Stimulated activated CD8-positive, alpha-beta memory T cell treated with anti-CD3 and anti-CD28 coated beads, Interleukin-7, amount 100 ng/mL, for 1 hour (primary cell): ENCODE measurements at places on chromosomes 5 and 9.

GRCh38 chr5:158819095-158819494 lies 280.6 kb downstream of the EBF1 start:
- no peak for DNase-seq

DNA sequence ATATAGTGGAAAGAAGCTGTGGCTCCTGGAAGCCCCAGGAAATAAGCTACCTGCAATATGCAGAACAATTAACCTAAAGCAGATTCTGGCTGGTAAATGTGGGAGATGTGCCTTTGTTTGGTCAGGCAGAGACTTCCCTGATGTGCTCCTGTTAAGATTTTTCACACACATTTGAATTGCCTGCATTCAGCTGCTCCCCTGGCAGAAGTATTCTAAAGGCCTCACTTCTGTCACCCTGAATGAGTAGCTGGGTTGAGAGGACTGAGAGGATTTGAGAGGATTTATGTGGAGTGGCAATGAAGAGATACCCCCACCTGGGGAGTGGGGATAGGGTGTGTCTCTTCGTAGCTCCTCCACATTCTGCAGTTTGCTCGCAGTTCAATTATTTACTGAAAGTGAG lies 130.5 kb downstream of the ST8SIA4 start:
- no peak for DNase-seq

DNA sequence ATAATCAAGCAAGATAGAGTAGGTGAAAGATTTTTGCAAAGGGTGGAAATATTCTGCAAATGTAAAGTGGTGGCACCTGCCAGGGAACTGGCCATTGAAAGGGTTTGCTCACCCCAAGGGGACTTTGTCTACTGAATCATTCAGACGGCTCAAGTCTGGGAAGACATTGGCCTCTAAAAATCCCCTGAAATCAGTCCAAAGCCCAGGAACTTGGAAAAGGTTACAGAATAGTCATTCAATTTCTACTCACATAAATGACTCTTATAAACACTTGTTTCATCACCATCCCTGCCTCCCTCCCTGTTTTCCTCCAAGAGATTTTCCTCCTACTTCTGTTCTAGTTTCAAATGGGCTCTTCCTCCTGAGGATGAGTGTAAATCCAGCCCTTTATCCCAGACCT lies 28.5 kb downstream of the ZNF366 start:
- no peak for DNase-seq

DNA sequence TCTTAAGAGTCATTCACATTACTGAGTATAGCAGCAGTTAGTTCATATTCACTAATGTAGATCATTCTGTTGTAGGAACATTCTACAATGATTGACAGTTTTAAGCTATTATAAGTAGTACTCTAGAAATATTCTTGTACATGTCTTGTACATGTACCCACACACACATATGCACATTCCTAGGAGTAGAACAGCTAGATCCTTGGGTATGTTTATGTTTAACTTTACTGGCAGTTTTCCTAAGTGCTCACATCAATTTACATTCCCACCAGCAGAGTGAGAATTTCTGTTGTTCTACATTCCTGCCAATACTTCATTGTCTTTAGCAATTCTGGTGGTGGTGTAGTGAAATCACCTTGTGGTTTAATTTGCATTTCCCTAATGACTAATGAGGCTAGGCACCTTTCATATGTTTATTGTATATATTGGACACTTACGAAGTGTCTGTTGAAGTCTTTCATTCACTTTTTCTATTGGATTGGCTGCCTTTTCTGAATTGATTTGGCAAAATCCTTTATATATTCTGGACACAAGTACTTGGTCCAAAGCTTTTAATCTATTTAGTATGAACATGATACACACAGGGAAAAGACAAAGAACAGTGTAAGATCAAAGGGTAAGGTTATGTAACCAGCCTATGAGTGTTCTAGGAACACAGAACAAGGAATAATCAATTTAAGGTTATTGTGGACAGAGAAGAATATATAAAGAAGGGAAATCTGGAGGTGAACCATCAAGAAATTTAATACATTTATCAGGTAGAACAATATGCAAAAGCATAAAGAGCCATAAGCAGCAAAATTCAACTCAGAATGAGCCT lies 95.6 kb downstream of the MLLT3 start:
- DNase-seq: no peak

GRCh38 chr9:138020795-138021182 lies 143.2 kb downstream of the CACNA1B start:
- no peak for DNase-seq

GRCh38 chr9:102225841-102226441 lies 487.5 kb upstream of the GRIN3A start:
- no peak for DNase-seq

- DNase-seq: no peak
Observed at GRCh38 chr5:141848744-141849414, 29.3 kb downstream of the PCDH1 start.

DNA sequence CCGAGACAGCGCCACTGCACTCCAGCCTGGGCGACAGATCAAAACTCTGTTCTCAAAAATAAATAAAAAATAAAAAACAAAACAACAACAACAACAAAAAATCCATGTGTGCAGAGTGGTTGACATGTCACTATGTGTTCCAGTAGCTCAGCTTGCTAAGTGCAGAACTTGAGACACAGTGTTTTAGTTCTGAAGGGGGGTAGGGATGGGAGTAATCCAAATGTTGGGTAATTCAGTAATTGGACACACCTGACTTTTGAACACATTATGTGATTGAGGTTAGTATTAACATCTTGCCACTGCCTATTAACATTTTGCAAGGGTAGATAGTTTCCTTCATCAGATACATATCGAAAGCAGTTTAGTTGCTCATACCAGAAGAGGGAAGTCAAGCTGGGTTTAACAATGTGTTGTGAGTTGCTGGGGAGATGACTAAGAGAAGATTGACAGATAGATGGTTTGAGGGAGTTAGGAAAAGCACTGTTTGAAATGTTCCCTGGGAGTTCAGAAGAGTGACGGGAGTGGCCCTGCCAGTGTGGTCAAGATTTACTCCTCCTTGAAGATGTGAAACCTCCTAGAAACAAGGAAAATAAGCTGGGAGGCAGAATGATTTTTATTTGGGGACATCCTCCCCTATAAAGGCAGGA lies 928 bp downstream of the HACD4 start:
- DNase-seq: no peak

DNA sequence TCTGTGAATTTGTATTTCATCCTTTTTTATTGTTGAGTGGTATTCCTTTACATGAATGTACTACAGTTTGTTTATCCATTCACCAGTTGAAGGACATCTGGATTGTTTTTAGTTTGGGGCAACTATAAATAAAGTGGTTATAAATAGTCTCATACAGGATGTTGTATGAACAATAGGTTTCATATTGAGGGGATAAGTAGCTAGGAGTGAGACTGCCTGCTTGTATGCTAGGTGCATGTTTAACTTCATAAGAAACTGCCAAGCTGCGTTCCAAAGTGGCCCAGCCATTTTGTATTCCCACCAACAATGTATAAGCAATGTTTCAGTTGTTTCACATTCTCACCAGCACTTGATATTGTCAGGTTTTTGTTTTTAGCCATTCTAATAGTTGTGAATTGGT lies 21.5 kb downstream of the OTULINL start:
- DNase-seq: no peak

GRCh38 chr9:77848897-77849296 lies 182.7 kb downstream of the GNAQ start:
- DNase-seq: no peak

GRCh38 chr9:32882705-32883104 lies 99.4 kb downstream of the TMEM215 start:
- DNase-seq: no peak

- no peak for DNase-seq
Observed at GRCh38 chr5:2921651-2922050, 170.2 kb upstream of the IRX2 start.

GRCh38 chr5:93810780-93811179 lies 69.4 kb upstream of the POU5F2 start:
- no peak for DNase-seq

DNA sequence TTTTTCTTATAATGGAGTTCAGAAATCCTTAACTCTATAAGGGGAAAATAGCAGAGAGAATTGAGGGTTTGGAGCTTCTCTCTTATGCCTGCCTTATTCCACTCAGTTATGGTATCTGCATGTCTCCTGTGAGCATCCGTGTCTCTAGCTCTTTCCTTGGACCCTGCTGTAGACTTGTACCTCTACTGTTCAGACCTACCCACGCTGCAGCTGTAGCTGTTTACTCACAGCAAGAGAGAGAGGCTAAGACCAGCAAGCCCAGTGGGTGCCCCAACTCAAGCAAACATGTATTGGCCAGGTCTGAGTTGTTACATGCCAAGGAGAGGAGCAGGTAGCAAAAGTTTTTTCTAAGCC lies 7.1 kb upstream of the PCSK1 start:
- no peak for DNase-seq

GRCh38 chr5:95669985-95670384 lies 12.8 kb downstream of the SPATA9 start:
- no peak for DNase-seq

DNA sequence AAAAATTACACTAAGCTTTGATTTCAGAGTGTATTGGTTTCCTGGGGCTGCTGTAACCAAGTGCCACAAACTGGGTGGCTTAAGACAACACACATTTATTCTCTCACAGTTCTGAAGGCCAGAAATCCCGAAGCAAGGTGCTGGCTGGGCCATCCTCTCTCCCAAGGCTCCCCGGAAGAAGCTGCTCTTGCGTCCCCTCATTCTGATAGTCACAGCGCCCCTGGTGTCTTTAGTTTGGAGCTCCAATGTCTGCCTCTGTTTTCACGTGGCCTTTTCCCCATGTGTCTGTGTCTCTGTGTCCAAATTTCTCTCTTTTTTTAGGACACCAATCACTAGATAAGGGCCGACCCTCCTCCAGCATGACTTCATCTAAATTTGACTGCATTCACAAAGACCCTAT lies 56.7 kb downstream of the ROPN1L start:
- no peak for DNase-seq

DNA sequence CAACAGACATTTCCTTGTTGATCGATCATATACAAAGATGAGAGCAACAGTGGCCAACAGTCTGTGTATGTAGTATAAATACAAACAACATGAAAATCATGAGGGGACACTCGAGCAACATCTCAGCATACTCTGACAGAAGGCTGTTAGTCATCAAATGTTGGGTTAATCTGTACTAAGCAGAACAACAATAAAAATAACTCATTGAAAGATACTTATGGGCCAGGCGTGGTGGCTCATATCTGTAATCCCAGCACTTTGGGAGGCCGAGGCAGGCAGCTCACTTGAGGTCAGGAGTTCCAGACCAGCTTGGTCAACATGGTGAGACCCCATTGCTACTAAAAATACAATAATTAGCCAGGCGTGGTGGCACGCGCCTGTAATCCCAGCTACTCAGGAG lies 67.3 kb downstream of the SCAI start:
- DNase-seq: no peak

DNA sequence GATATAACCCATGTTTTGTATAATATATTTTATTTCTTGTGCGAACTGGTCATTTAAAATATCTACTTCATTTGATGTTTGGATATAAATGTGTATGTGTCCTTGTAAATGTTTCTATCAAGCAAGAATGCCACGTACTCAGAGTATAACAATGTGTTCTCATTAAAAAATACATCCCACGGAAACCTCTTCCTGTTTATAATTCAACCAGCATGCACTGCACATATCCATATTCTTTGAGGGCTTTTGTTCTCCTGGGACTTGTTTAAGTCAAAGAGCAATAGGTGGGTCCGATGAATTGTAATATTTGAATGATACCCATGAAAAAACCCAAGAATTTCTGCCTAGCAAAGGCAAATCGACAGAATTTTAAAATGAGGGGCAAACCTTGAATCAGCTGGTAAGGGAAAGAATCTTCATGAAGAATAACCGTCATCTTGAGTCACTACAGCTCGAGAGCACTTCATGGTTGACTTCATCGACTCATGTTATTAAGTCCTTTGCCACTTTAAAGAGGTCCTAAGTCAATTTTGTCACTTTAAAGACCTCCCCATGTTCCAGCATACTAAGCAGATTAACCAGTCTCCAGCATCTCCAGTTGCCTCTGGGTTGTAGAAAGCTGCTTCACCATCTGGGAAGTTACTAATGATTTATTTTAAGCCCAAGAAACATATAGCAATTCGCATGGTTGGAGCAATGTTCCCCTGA lies 80.6 kb downstream of the NPR3 start:
- no peak for DNase-seq

DNA sequence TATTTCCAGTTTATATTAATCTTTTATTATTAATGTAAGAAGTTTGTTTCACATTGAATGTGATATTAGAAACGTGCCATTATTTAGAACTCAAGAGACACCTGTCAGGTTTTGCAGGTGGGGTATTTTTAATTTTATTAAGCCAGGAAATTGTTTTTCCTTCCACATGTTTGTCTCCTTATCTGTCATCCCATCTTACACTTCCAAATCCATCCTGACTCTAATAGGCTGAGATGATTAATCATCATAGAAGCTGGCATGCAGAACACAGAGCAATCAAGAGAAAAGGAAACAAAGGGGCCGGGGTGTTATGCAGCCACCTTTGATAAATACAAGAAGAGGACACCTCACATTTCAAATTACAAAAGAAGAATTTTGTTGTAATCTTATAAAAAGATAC lies 506.5 kb downstream of the ISL1 start:
- DNase-seq: no peak

DNA sequence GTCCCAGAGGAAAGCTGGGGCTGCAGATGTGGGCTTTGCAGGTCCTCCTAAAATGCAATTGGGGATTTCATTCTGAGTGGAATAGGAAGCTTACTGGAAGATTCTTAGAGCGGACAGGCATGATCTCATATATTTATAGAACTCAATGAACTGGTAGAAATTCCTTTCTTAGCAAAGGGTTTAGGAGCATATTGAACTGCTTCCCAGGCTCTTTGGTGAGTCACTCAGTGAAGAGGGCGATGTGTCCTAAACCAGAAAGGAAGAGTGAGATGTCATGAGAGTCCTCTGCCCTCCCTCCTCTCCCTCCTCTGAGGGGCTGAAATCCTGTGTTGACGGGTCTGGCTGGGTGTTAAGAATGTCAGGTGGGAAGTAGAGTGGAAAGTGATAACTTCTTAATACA lies 26.3 kb upstream of the SEMA6A start:
- no peak for DNase-seq

- no peak for DNase-seq
Observed at GRCh38 chr5:163565931-163566608, 60.7 kb downstream of the MAT2B start.

DNA sequence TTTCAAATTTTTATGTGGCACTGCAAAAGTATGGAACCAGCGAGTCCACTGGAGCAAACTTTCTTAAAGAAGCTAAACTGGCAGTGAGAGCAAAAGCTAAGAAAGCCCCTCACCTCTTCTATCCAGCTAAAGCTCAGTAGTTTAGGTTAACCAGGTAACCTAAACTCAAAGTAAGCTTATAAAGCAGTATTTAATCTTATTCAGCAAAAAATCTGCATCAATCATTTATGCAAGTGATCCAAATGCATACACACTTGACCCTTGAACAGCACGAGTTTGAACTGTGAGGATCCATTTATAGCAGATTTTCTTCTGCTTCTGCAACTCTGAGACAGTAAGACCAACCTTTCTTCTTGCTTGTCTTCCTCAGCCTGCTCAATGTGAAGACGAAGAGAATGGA lies 363.8 kb upstream of the CDH18 start:
- DNase-seq: no peak

- DNase-seq: no peak
Observed at GRCh38 chr5:97412959-97413358, 229.9 kb upstream of the RIOK2 start.
